ENCODE measurements at places on chromosomes 1 and 21.

DNA sequence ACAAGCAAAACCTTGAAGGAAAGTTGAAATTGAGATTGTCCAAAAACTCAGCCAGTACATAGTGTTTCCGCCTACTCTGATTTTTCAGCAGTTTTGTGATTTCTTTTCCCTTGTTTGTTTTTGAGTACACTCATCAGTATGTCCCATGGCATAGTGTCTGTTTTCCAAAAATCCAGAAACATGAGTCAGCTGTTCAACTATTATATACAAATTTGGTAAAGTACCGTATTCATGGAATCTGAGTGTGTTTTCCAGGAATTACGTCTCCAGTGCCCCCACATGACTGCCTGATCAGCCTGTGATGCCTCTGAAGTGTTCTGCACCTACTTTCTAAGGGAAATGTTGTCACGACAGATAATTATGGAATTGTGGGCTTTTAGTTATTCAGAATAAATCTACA is 186.8 kb downstream of the LTN1 start:
- DNase-seq = peak; percentile 71

- DNase-seq = no peak
These were observed 10.3 kb downstream of the DENND4B start for GRCh38 chr1:153936011-153936802.

GRCh38 chr1:115280064-115280463 is 58.0 kb downstream of the NGF start:
- peak; percentile 81 for DNase-seq

GRCh38 chr1:32465578-32465933 is 684 bp downstream of the ZBTB8B start:
- DNase-seq = no peak

DNA sequence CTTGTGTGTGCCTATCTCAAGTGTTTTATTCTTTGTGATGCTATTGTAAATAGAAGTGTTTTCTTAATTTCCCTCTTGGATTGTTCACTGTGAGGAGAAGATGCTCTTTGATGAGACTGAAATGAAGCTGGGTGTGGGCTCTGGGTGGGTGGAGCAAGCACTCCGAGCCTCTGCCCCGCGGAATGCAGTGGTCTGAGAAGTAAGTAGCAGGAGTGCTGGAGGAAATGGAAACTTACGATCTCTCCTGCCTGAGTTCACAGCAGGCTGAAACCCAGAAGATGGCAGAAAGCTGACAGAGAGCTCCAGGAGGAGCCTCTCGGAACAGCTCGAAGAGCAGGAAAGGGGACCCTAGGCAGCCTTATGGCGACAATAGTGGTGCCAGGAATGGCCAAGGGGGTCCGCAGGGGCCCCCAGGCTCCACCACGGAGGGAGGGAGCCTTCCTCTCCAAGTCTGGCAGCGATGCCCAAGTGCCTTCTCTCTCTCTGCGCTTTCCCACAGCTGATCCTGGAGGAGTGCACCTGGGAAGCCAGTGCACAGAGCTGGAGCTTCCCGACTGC is 126.8 kb upstream of the COL6A1 start:
- peak; percentile 40 for DNase-seq

DNA sequence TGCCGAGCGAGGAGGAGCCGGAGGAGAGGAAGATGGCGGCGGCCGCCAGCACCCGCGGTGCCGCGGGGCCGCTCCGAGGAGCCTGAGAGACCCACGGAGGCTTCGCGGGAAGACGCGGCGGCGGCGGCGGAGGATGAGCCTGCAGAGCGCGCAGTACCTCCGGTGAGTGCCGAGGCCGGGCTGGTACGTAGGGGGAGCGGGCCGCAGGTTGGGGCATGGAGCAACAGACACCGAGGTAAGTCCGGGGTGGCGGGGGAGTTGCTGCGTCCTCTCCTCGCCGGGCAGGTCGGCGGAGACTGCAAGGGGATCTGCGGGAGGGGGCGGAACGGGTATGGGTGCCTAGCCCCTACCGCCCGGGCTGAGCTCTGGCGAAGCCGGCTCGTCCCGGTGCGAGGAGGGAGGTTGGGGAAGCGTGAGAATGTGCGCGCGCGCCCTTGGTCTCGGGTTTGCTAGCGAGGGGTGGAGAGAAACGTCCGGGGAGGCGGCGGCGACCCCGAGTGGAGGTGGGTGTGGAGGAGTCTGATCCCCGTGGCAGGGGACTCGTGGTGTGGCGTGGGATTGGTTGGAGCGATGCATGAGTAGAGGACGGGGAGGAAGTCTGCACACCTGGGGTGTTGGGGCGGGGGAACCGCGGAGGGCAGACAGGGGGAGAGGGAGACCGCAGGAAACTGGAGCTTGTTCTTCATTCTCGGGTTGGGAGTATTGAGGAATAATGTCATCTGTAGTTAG is at the start of gene SMG7:
Gene SMG7, plus strand, starts transcription at position 12 of the 729 bp plus-strand sequence. Its CDS starts 122 bp downstream, at position 134.
- no peak for DNase-seq

DNA sequence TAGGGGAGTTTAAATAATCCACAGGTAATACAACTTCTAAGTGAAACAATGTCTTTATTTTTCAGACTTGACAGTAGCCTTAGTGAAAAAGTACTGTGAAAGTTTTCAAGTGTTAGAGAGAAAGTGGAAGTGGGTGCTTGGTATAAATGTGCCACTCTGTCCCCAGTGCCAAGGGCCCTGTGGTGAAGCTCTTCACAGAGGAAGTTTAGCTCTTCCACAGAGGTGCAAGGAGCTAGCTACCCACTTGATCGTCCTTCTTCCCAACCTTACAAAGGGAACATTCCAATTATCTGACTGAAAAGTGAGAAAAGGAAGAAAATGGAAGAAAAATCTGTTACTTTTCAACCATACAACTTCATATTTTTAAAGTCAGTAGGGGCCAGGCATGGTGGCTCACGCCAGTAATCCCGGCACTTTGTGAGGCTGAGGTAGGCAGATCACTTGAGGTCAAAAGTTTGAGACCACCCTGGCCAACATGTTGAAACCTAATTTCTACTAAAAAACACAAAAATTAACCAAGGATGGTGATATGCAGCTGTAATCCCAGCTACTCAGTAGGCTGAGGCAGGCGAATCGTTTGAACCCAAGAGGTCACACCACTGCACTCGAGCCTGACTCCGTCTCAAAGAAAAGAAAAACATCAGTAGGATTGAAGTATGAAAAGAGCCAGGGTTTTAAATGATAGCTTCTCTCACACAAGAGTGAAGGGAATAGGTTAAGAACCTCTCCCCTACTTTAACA is 41.0 kb upstream of the PTPRC start:
- no peak for DNase-seq

DNA sequence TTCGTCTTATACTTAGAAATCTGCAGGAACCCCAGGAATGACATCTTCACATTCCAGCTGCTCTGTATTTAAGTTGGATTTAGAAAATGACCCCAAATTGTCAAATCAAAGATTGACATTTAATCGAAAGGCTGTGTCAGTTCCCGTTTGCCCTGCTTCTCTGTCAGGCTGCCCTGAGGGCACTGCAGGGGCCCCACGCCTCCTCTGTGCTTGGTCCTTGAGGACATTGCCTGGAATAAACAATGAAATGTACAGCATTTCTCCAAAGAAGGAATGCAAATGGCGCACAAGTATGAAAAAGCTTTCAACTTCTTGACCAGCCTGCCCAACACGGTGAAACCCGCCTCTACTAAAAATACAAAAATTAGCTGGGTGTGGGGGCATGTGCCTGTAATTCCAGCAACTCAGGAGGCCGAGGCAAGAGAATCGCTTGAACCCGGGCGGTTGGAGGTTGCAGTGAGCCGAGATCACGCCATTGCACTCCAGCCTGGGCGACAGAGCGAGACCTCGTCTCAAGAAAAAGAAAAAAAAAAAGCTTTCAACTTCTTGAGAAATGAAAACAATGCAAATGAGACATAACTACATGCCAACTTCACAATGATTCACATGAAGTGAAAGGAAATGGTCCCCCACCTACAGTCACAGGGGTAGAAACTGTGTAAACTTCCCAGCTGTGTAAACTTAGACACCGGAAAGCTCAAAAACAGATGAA is 3.0 kb downstream of the TMPRSS3 start:
- DNase-seq = no peak

- DNase-seq = no peak
These were observed 8.3 kb downstream of the IL20 start for GRCh38 chr1:206873603-206874188.

DNA sequence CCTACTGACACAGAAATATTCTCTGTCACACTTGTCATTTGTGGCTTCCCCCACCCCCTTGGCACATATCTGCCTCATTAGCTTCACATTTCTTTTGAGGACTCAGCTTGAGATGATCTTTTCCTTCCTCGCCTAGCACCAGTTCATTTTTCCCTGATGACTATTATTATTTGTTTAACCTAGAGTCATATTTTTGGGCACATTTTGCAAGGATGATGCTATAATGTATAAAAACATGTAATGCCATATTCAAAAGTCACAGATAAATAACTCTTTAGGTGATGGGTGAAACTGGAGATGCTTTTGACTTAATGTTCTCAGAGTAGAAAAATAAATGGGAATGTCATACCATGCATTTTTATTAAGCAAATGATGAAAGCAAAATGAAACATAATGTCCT is 202.7 kb downstream of the BACH1 start:
- peak; percentile 70 for DNase-seq

DNA sequence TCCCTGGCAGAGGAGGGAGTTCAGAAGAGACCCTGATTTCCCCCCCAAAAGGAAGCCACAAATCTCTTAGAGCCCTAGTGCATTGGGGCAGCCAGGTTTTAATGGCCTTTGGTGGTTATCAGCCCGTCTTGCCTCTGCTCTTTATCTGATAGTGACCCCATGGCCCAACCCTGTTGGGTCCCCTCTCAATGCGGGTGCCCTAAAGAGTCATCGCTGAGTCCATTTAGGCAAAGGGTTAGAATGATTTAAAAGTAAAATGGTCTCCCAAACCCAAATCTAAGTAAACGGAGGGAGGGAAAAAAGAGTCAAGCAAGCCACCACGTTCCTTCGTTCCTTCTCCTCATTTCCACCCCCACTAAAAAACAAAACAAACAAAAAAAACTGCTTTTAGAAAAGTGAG is 164.0 kb downstream of the RUNX1 start:
- no peak for DNase-seq

- DNase-seq = peak; percentile 24
These were observed 38.4 kb downstream of the PIK3CD start for GRCh38 chr1:9689971-9690381.

- peak; percentile 55 for DNase-seq
These were observed at the start of gene MTARC2 for GRCh38 chr1:220748089-220748934. MTARC2 (plus strand) TSS chr1:220748322; CDS start chr1:220748532, 210 bp downstream.

GRCh38 chr1:173660306-173660705 is 9.3 kb downstream of the ANKRD45 start:
- DNase-seq = no peak
